ENCODE measurements at places on chromosomes 4 and X.

GRCh38 chr4:23957465-23957864, 67.6 kb upstream of the PPARGC1A start:
- no peak for DNase-seq

- DNase-seq: no peak
These were observed 831.2 kb downstream of the CCSER1 start for GRCh38 chr4:90958256-90958895.

GRCh38 chr4:186221624-186222023, 5.7 kb upstream of the KLKB1 start:
- no peak for DNase-seq

- no peak for DNase-seq
These were observed 204.5 kb upstream of the PSAPL1 start for GRCh38 chr4:7638984-7639789.

- DNase-seq: no peak
These were observed 29.8 kb downstream of the PCDH18 start for GRCh38 chr4:137502339-137503129.

DNA sequence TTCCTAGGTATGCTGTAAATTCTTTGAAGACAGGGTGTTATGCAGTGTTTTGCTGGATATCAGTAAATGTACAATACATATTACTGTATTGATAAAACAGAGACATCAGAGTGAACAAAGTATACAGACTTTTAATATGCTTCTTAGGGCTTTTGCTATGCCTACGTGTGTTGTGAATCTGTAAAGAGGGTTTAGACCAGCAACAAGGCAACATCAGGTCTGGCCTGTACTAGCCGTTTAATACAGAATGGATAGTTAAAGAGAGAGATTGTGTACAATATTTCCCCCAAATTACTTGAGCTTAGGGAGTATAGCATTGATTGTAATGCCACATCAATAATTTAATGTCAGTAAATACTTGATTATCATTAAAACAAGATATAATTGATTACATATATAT, 75.2 kb downstream of the PAQR3 start:
- no peak for DNase-seq
